ENCODE measurements at places on chromosomes 2 and 18. TPM values are rescaled to one million over a fixed set of nuclear protein-coding genes. Genes with fewer than 3 reads are reported as not detected.

The TRAK2 gene
- 18.8 TPM for total RNA-seq

The RAB10 gene
- 150 TPM for total RNA-seq

The TUBA4B gene
- not detected for total RNA-seq

The SMYD1 gene
- not detected for total RNA-seq

The CXCR4 gene
- total RNA-seq: 0.70 TPM

DNA sequence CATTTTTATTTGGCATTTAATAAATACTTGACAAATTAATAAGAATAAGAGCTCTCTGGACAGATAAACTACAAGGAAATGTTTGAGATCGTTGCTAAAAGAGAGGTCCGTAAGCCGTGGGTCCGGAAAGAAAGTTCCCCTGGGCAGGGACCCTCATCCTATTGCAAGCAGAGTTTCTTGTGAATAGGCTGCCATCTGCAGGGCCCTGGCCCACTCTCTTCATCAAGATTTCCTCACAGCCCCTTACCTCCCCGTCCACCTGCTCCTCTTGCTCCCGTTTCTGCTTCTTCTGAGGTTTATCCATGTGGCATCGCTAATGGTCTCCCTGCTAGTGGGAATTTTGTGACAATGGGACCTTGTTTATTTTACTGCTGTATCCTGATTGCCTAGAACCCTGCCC, 30.1 kb upstream of the MC5R start:
- DNase-seq: no peak

GRCh38 chr2:181197140-181197760, 216.8 kb downstream of the UBE2E3 start:
- DNase-seq: no peak

GRCh38 chr2:206071807-206072206, 14.2 kb downstream of the INO80D start:
- DNase-seq: no peak

DNA sequence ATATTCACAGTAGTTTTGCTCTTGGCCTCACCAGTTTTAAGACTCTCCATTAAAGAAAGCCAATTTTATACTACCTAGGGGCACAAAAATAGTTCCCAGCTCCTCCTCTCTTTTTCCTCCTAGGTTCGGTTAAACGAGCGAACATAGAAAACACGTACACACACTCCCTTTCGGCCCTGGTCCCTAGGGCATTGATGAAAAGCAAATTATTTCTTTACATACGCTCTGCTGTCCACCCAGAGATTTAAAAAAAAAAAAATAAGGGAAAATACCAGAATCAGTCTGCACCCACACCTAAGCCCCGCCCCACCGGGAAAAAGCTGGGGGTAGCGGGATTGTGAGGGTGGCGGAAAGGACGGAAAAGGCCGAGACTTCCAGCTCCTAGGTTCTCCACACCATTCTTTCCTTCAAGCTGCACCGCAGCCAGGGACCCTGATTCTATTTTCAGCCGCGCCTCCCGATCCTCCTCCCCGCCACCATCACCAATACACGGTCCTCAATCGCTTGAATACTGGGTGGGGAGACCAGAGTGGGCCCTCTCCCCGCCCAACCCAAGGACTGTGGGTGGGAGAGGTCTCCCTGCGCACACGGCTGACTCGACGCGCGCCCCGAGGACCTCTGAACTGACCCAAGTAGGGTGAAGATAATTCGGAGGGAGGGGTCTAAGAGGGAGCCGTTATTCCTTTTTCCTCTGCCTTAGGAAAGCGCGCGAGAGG, 769 bp downstream of the ATF2 start:
- peak; percentile 53 for DNase-seq

GRCh38 chr2:9137379-9138150, 69.0 kb upstream of the ASAP2 start:
- DNase-seq: no peak

GRCh38 chr18:56096861-56097260, 508.9 kb upstream of the TCF4 start:
- no peak for DNase-seq

GRCh38 chr2:8380026-8380425, 301.8 kb upstream of the ID2 start:
- DNase-seq: no peak

GRCh38 chr2:223545830-223546229, 56.3 kb downstream of the SCG2 start:
- no peak for DNase-seq

- DNase-seq: peak; percentile 55
Measured at GRCh38 chr2:9244985-9245544, 38.5 kb downstream of the ASAP2 start.

GRCh38 chr2:112187046-112187715, 49.0 kb downstream of the FBLN7 start:
- no peak for DNase-seq

DNA sequence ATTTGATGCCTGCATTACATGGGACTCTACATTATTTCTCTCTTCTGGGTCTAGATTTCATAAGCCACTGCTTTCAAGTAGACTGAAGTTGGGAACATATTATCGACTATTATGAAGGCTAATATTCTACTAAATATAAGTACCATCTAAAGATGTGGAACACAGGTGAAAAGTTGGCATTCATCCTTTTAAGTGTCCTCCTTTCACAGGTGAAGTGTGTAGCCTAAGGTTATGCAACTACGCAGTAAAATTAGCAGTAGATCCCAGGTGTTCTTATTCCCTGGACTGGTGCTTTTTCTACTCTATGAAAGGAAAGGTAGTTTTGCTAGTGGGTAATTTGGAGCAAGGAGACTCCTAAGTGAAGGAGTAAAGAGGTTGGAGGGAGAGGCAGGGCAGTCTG, 88.2 kb upstream of the DPP10 start:
- no peak for DNase-seq

GRCh38 chr2:129957891-129958290, 21.6 kb upstream of the RAB6C start:
- DNase-seq: no peak

DNA sequence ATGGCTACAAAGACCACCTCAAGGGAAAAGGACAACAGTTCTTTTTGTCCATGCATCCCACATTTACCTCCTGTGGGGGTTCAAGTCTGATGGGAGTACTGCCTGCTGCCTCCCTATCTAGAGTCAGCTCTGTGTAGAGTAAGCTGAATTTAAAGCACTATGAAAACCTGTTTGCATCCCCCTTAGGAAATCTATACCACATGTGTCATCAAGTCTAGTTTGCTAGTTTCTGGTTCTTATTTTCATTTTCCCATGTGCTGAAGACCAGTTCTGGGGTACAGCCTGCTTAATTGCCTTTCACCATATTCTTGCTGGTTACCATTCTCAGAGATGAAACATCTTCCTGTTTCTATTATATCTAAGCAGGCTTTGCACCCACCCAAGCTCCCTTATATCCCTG, 470.3 kb downstream of the MBD2 start:
- DNase-seq: no peak

DNA sequence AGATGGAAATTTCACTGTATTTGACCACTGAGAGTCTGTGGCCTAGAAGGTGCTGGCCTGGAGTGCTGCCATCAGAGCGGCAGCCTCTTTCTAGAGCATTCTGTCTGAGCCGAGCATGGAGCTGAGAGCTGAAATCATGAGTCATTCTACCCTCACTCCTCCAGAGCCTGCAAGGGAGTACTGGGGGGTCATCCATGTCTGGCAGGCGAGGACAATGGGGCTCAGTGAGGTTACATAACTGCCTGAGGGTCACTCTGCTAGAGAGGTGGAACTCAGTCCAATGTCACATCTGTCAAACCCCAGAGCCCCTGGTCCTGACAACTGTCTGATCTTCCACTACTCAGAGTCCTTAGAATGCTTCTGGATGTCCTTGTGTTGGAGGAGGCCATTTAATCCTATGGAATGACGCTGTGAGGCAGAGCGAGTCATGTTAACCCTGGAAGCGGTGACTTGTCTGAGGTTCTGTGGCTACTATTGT, 65.3 kb downstream of the HAUS1 start:
- no peak for DNase-seq

DNA sequence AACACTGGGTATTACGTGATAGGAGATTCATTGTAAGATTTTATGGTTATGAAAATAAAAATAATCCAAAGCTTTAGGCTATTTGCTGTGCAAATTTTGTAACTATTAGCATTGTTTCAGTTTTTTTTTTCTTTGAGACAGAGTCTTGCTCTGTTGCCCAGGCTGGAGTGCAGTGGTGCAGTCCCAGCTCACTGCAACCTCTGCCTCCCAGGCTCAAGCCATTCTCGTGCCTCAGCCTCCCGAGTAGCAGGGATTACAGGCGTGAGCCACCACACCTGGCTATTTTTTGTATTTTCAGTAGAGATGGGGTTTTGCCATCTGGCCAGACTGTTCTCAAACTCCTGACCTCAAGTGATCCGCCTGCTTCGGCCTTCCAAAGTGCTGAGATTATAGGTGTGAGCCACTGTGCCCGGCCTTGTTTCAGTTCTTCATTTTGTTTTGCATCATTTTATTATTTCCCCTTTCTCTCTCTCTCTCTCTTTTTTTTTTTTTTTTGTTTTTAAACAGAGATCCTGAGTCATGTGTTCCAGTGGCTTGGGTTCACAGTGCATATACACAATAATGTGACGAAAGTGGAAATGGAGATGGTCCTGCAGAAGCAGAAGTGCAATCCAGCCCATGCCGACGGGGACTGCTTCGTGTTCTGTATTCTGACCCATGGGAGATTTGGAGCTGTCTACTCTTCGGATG, 25.8 kb downstream of the CASP10 start:
- DNase-seq: no peak

GRCh38 chr2:207137596-207138337, 28.0 kb downstream of the KLF7 start:
- DNase-seq: no peak

DNA sequence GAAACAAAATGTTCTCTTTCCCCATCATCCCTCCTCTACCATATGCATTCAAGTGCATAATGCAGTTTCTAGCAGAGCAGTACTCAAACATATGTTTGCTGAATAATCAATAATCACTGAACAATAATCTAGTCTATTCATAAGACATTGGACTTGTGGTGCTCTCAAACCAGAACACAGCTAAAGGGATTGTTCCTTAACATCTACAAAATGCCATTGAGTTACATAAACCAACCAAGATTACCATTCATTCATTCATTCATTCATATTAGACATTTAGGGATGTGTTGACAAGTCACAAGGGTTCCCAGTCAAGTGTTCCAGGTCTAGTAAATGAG, 3.9 kb downstream of the CLHC1 start:
- no peak for DNase-seq

Measured in PC-9 (cell line).